Nephron progenitor cell (in vitro differentiated cells): ENCODE measurements at places on chromosomes 4 and X.

GRCh38 chr4:175277816-175278215, 359.7 kb downstream of the ADAM29 start:
- H3K27ac ChIP-seq, result no peak overlapping the region
- no peak overlapping the region for H3K4me3 ChIP-seq
- no peak for DNase-seq

GRCh38 chr4:158856852-158857251, 88.0 kb downstream of the FNIP2 start:
- DNase-seq, result no peak
- H3K36me3 ChIP-seq, result peaks cover 16% of the 10 kb centered on the region
- H3K27me3 ChIP-seq, result peaks cover 3% of the 10 kb centered on the region
- H3K27ac ChIP-seq, result no peak overlapping the region
- H3K4me1 ChIP-seq, result peaks cover 8% of the 10 kb centered on the region

GRCh38 chr4:81876106-81876505, 404.4 kb upstream of the RASGEF1B start:
- no peak overlapping the region for H3K27ac ChIP-seq
- no peak overlapping the region for H3K4me3 ChIP-seq
- H3K27me3 ChIP-seq, result peaks cover 6% of the 10 kb centered on the region
- no peaks in the 10 kb centered on the region for H3K36me3 ChIP-seq
- peaks cover 25% of the 10 kb centered on the region for H3K4me1 ChIP-seq
- no peak for DNase-seq

GRCh38 chrX:110168585-110168984, 149.3 kb downstream of the AMMECR1 start:
- H3K36me3 ChIP-seq, result peaks cover 29% of the 10 kb centered on the region
- H3K27me3 ChIP-seq, result no peaks in the 10 kb centered on the region
- H3K27ac ChIP-seq, result no peak overlapping the region
- no peak for DNase-seq
- H3K4me1 ChIP-seq, result peaks cover 13% of the 10 kb centered on the region

DNA sequence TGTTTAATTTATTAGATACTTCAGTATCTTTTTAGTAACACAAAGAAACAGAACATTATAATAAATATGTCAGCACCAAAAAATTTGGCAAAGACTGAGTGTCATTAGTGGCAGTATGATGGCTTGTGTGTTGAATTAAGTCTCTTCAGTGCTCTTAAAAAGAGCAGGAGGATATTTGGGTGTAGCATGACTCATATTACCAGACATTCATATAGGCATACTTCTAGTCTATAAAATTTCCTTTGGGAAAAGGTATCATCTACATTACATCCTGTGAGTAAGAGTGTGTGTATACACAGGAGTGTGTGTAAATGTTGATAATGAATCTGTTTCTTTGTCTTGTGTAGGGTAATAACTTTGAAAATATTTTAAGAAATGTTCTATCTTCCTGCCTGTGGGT, 135.7 kb downstream of the CNKSR2 start:
- H3K4me3 ChIP-seq, result no peak overlapping the region
- no peaks in the 10 kb centered on the region for H3K4me1 ChIP-seq
- no peaks in the 10 kb centered on the region for H3K27me3 ChIP-seq
- no peak for DNase-seq
- H3K27ac ChIP-seq, result no peak overlapping the region

GRCh38 chr4:186902361-186902760, 178.7 kb upstream of the FAT1 start:
- H3K4me3 ChIP-seq, result no peak overlapping the region
- no peaks in the 10 kb centered on the region for H3K27me3 ChIP-seq
- peaks cover under 1% of the 10 kb centered on the region for H3K36me3 ChIP-seq
- no peak overlapping the region for H3K27ac ChIP-seq

DNA sequence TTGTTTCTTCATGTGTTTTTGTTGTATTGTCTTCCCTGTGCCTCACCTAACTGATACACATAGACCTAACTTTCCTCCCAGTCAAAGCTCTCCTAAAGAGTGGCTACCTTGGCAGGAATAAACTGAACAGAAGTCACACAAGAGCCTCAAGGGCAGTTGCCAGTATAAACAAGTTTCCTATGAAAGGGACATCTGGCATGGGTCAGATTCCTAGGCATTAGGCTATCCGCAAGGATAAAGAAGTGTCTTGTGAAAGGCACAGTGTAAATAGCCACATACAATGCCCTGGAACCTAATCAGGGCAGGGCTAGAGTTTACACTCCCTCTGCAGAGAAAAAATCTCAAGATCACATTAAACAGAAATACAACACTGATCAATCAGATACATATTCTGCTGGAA, 220.8 kb downstream of the SPANXN3 start:
- no peak for DNase-seq
- H3K27me3 ChIP-seq, result no peaks in the 10 kb centered on the region
- H3K36me3 ChIP-seq, result no peaks in the 10 kb centered on the region

DNA sequence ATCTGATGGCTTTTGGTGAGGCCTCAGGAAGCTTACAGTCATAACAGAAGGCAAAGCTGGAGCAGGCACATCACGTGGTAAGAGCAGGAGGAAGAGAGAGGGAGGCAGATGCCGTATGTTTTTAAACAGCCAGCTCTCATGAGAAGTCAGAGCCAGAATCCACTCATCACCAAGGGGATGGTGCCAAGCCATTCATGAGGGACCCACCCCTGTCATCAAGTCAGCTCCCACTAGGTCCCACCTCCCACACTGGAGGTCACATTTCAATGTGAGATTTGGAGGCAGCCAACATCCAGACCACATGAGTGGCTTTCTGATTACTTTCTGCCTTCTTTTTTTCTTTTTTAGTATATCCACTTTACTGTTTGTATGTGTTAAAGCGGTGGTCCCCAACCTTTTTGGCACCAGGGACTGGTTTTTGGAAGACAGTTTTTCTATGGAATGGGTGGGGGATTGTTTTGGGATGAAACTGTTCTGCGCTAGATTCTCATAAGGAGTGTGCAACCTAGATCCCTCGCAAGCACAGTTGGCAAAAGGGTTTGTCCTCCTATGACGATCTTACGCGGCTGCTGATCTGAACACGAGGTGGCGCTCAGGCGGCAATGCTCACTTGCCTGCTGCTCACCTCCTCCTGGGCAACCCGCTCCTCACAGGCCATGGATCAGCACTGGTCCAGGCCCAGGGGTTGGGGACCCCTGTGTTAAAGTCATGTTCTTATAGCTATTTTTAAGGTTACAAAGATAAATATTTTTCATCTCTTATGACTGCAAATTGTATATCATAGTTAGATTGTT, 61.7 kb downstream of the SLIT2 start:
- peak overlapping the region; percentile 66 for H3K27ac ChIP-seq
- DNase-seq, result peak; percentile 55
- peaks cover 7% of the 10 kb centered on the region for H3K4me1 ChIP-seq
- H3K27me3 ChIP-seq, result no peaks in the 10 kb centered on the region
- no peak overlapping the region for H3K4me3 ChIP-seq

DNA sequence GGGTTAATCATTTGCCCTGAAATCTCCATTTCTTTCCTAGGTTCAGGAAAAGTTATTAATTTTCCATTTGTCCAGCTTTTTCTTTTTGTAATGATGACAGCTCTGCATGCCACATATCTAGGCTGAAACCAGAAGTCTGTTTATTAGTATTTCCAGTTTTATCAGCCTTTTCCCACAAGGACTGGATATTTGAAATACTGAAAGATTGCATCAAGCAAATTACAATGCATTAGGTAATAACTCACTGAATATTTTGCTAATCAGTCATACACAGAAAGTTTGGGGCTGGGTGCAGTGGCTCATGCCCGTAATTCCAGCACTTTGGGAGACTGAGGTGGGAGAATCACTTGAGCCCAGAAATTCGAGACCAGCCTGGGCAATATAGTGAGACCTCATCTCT, 21.5 kb downstream of the SLC9A7 start:
- no peak overlapping the region for H3K4me3 ChIP-seq
- no peak overlapping the region for H3K27ac ChIP-seq
- no peaks in the 10 kb centered on the region for H3K4me1 ChIP-seq
- H3K27me3 ChIP-seq, result peaks cover 8% of the 10 kb centered on the region

DNA sequence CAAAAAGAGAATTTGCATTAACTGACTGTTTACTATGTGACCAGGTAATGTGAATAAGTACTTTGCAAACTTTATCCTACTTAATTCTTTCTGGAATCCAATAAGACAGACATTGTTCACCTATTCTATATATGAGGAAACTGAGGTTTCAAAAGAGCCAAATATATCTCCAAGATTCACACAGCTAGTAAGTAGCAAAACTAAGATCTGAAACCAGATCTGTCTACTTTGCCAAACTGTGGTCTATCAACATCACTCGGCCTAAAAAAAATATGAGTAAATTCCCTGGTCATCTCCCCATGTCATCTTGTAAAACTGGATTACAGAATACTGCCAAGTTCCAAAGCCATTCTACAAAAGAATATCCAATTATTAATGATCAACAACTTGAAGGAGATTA, 52.8 kb downstream of the ANAPC10 start:
- no peaks in the 10 kb centered on the region for H3K27me3 ChIP-seq
- H3K27ac ChIP-seq, result no peak overlapping the region
- H3K4me1 ChIP-seq, result peaks cover 8% of the 10 kb centered on the region
- DNase-seq, result no peak
- peaks cover 16% of the 10 kb centered on the region for H3K36me3 ChIP-seq
- no peak overlapping the region for H3K4me3 ChIP-seq

DNA sequence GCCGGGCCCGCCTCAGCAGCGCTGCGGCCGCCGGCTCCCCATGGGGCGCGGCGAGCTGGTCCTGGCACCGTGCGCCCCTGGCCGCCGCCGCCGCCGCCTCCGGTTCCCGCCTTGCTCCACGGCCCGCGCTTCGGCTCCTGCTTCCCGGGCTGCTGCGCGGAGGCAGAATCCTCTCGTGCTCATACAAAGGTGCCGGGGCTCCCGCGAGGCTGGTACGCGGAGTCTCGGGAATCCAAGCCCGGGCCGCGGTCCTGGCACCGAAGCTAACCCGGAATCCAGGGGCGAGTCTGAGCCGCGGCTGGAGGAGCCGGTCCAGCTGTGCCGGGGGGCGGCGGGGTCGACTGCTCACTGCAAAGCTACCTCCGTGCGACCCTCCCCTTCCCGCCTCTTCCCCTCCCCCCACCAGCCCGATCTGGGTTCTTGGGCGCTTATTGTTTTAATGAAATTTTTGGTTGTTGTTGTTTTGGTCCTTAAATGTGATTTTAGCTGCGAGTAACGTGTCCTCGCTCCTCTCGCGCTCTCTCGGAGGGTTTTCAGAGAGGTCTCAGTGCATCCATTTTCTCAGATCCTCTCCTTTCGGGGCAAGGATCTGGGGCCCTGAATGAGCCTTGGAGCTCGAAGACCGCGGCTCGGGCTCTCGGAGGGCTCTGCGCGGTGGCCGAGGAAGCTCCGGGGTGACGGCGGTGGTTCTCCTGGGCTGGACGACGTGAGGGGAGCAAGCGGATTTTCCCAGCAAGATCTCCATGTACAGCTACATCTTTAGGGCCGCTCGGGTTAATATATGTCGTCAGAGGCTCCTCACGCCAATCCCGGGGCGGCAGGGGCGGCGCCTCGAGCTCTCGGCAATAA, at the start of gene HAND2:
TSS of gene HAND2 (minus strand) at position 753 of the 849 bp plus-strand sequence. CDS start 940 bp downstream, outside the sequence.
- H3K27me3 ChIP-seq, result peaks cover 98% of the 10 kb centered on the region
- no peak within 1 kb of the TSS for H3K27ac ChIP-seq
- H3K36me3 ChIP-seq, result no peaks in the 10 kb centered on the region

GRCh38 chr4:16496501-16496900, 270.2 kb upstream of the TAPT1 start:
- DNase-seq, result no peak
- no peaks in the 10 kb centered on the region for H3K27me3 ChIP-seq
- no peaks in the 10 kb centered on the region for H3K4me1 ChIP-seq
- no peak overlapping the region for H3K4me3 ChIP-seq

GRCh38 chr4:52780617-52781354, 29.6 kb upstream of the ERVMER34-1 start:
- peaks cover 6% of the 10 kb centered on the region for H3K27me3 ChIP-seq
- no peak overlapping the region for H3K4me3 ChIP-seq
- H3K36me3 ChIP-seq, result no peaks in the 10 kb centered on the region
- H3K27ac ChIP-seq, result no peak overlapping the region

DNA sequence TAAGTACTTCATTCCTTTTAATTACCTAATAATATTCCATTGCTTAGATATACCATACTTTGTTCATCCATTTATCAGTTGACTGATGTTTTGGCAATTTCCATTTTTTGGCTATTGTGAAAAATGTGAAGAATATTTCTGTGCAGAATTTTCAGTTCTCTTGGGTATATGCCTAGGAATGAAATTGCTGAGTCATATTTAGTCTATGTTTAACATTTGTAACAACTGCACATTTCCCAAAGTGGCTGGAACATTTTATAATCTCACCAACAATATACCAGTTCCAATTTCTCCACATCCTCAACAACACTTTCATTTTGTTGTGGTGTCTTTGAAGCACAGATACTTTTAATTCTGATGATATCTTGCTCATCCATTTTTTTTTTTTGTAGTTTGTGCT, 215.5 kb downstream of the PDGFC start:
- DNase-seq, result no peak
- H3K36me3 ChIP-seq, result peaks cover 26% of the 10 kb centered on the region
- peaks cover 2% of the 10 kb centered on the region for H3K27me3 ChIP-seq
- H3K4me1 ChIP-seq, result peaks cover 7% of the 10 kb centered on the region

DNA sequence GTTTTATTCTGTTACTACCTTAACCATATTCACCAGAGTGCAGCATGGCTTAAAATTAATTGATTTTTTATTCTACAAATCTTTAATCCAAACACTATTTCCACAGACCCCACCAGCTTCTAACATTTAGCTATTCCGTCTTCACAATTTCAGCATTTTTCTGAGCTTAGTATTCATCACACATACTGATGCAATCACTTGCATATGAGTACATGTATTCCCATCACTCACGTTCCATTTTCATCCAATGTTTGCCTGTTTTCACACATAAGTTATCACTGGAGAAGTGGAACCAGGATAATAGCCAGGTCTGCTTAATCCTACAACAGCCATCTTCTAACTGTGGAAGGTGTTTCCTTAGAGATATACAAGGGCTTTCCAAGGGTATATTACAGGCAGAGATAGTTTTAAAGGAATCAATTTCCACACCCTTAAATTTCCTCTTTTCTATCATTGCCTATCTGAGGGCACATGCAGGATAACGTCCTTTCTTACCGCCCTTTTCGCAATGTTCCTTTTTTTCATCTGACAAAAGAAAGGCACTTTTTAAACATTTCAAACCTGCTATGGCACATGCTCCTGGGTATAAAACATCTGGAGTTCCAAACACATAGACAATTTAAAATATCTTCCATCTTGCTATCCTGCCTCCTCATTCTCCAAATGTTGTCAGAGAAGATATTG, 115.8 kb downstream of the CORIN start:
- no peak overlapping the region for H3K4me3 ChIP-seq
- no peak overlapping the region for H3K27ac ChIP-seq
- DNase-seq, result no peak
- peaks cover 6% of the 10 kb centered on the region for H3K36me3 ChIP-seq

GRCh38 chr4:52982255-52982945, 120.3 kb downstream of the RASL11B start:
- DNase-seq, result peak; percentile 8
- no peaks in the 10 kb centered on the region for H3K27me3 ChIP-seq
- H3K36me3 ChIP-seq, result no peaks in the 10 kb centered on the region
- H3K4me1 ChIP-seq, result peaks cover 69% of the 10 kb centered on the region
- H3K27ac ChIP-seq, result no peak overlapping the region
